ENCODE measurements at places on chromosomes 13 and 19.
A peak's percentile ranks its signal among the peaks of the same experiment; 100 is the strongest.

- DNase-seq, result no peak
These were observed 18.6 kb downstream of the LAIR2 start for GRCh38 chr19:54521022-54521859.

DNA sequence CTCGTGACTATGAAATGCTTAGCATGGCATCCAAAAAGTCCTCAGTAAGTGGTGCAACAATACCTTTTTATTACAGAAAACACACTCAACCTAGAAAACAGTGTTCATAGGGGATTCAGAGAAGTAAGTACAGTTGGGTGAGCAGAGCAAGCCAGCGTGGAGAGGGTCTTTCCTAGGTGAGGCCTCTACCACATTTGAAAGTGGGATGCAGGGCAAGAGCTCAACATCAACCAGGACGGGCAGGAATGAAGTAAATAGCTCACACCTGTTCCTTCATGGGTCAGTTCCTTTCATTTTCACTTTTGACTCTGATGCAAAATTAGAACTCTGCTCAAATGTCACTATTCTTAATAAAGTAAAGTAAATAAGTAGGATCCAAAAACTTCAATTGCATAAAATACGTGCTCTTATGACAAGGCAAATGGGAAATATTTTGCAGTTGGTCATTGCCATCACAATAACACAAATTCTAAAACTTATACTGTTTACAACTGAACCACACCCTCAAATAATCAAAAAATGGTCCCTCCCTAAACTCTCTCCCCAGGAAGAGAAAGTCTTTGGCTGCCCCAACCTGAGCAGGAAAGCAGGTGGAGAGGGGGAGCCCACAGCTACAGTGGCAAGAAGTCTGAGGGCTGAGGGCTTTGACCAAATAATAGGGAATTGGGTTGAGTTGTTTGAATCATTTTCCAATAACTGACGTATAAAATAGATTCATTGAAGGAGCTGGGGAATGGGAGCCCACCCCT lies 20.2 kb downstream of the CHAMP1 start:
- DNase-seq, result no peak

DNA sequence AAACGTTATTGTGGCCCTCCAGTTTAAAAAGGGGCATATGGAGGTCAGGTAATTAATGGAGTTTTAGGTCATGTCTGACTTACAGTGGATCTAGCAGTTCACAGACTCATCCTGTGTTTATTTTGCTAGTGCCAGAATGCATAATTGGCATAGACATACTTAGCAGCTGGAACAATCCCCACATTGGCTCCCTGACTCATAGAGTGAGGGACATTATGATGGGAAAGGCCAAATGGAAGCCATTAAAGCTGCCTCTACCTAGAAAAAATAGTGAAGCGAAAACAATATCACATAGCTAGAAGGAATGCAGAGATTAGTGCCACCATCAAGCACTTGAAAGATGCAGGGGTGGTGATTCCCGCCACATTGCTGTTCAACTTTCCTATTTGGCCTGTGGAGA lies 610.7 kb downstream of the SLITRK5 start:
- no peak for DNase-seq

GRCh38 chr19:11233073-11233472 lies 6.3 kb upstream of the ANGPTL8 start:
- no peak for DNase-seq

GRCh38 chr13:33105387-33106005 lies 89.3 kb downstream of the KL start:
- no peak for DNase-seq

DNA sequence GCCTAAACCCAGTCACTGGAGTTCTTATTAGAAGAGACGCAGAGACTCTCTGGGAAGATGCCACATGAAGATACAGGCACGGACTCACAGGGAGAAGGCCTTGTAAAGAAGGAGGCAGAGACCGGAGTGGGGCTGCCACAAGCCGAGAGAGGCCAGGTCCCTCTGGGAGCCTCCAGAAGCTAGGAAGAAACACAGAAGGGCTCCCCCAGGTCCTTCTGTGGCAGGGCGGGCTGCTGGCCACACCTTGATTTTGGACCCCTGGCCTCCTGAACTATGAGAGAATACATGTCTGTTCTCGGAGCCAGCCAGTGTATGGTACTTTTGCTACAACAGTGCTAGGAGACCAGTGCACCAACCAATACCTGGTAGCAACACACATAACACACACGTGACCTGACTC lies 140.1 kb upstream of the SPACA7 start:
- no peak for DNase-seq

- no peak for DNase-seq
These were observed 10.8 kb downstream of the PRR36 start for GRCh38 chr19:7863157-7863970.

DNA sequence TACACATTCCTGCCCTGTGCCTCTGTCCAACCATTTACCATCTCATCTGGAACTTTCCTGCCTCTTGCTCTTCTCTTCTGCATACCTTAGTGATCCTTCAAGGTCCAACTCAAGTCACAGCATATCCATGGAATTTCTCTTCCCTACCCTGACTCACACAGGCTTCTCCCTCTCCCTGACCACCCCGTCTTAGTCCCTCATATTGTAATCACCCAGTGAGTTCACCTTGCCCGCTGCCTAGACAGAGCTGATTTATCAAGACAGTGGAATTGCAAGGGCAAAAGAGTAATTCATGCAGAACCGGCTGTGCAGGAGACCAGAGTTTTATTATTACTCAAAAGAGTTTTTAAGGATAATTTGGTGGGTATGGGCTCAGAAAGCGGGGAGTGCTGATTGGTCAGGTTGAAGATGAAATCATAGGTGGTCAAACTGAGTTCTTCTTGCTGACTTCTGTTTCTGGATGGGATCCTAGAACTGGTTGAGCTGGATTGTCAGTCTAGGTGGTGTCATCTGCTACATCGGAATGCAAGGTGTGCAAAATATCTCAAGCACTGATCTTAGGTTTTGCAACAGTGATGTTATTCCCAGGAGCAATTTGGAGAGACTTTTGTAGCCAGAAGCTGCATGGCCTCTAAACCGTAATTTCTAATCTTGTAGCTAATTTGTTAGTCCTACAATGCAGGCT lies 67.2 kb downstream of the HSPH1 start:
- no peak for DNase-seq

GRCh38 chr19:29528350-29528945 lies 2.7 kb downstream of the VSTM2B start:
- peak; percentile 55 for DNase-seq

- DNase-seq, result no peak
These were observed 4.3 kb downstream of the CDX2 start for GRCh38 chr13:27964741-27965323.

DNA sequence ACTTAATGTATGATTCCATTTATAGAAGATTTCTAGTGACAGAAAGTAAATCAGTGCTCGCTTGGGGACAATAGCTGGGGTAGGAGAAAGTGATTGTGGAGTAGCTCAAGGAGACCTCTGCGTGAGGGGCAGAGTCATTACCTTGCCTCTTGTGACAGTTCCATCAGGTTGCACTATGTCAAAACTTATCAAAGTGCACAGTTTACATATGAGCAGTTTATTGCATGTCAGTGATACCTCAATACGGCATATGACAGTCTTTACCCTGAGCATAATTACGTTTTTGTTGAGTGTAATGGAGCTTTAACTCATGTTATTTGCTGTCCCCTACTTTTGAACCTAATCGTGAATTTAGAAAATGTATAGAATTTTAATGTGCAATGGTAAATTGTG lies 15.0 kb downstream of the ARHGEF7 start:
- DNase-seq, result no peak

GRCh38 chr13:74839656-74840055 lies 642.3 kb downstream of the TBC1D4 start:
- DNase-seq, result no peak

DNA sequence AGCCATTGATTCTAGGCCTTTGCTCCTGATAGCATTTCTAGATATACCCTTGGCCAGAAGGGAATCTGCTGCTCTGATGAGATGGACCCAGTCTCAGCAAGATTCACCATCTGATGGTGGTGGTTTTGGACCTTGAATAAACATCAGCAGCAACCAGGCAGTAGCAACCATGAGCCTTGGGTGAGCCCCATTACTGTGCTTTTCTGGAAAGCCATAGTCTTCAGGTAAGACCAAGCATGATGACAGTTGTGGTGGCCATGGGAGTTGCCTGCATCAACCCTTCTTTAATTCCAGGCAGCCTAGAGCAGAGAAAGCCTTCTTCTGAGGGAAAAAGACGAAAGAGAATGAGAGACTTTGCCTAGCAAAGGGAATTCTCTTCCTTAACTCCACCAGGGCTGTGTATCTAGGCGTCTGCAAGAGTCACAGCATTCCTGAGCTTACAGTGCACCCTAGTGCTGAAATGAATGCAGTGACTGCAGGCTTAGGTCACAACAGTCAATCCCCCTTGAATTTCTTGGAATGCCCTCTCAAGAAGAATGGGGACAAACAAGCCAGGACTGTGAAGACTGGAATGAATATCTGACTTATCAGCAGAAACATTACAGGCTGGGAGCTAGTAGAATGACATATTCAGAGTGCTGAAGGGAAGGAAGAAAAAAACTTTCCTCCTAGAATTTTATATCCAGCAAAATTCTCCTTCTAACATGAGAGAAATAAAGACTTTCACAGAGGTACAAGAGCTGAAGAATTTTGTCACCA lies 942.4 kb upstream of the PCDH20 start:
- DNase-seq, result no peak

DNA sequence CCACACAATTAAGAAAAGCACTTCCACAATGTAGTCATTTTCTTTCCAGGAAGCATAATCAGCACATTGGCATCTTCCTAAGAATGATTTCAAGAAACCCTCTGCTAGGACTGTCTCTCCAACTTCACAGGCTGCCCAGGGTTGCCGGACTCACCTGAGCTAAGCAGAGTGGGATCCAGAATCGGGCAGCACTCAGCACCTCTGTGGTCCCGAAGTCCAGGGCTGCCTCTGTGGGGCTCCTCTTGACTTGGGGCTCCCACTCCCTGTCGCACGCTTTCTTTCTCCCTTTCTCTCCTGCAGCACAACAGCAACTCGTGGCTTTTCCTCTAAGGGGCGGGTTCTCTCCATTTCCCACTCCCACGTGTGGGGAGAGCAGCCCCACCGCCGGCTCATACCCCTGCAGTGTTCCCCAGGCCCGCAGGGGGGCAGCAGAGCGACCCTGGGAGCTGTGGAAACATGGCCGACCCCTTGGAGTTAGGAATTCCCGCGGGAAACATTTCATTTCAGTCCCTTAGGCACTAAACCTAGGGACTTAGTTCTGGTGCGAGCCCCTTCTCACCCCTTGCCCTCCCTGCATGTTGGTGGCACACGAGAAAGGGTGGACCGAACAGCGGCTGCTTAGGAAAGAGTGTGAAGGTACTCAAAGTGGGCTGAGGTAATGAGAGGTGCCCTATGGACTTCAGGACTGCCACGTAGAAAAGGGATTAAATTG lies at the start of gene TMEM272:
Gene TMEM272, minus strand, starts transcription at position 316 of the 712 bp plus-strand sequence. CDS start 6,647 bp downstream, outside the sequence.
- peak; percentile 68 for DNase-seq

GRCh38 chr19:3450796-3451411 lies 29.4 kb downstream of the SMIM24 start:
- no peak for DNase-seq

DNA sequence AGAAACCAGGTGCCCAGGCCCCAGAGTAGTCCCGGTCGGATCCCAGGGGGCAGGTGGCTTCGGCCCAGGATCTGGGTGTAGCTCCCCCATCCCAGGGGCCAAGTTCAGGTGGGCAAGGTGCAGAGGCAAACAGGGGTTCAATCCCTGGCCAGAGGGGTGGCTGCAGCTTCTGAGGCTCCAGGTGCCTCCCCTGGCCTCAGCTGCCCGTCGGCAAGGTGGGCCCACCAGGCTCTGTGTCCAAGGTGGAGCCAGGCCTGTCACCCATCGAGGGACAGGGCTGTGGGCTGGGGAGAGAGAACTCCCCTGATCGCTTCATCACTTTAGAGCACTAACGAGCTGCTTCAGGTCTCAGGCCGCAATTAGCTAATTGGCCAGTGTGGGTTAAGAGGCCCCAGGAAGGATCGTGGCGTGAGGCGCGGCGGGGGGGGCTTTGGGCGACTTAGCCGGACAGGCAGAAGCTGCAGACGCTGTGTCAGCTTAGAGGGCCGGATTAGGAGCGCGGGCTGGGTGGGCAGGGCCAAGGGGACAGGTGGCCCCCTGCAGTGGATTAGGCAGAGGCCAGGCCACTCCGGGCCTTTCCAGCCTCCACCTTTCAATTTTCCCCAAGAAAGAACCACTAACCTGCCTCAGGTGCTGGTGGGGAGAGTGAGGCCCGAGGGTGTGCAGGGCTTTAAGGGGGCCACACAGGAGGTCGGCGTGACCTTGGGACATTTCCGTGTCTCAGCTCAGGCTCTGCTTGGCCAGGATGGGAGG lies 2.8 kb upstream of the RAX2 start:
- DNase-seq, result no peak

DNA sequence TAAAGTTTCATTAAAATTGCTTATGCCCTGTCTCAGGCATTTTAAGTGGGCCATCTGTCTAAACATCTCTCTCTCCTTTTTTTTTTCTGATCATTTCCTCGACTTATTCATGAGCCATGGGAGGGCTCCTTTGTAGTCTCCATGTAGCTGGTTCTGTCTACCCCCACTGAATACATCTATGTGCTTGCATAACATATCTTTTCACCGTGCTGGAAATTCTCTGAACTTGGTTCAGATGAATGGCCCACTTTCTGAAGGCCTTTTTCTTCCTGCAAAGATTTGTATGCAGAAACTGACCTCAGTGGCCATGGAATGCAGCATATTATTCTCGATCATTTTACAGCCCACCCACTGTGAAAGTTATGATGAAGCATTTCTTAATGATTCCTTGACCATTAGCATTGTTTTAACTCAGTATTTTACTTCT lies 225.3 kb downstream of the GGACT start:
- DNase-seq, result no peak

- DNase-seq, result no peak
These were observed 403 bp upstream of the ADAMTS10 start for GRCh38 chr19:8610936-8611300.

GRCh38 chr19:18834644-18834984 lies 2.9 kb downstream of the UPF1 start:
- no peak for DNase-seq

DNA sequence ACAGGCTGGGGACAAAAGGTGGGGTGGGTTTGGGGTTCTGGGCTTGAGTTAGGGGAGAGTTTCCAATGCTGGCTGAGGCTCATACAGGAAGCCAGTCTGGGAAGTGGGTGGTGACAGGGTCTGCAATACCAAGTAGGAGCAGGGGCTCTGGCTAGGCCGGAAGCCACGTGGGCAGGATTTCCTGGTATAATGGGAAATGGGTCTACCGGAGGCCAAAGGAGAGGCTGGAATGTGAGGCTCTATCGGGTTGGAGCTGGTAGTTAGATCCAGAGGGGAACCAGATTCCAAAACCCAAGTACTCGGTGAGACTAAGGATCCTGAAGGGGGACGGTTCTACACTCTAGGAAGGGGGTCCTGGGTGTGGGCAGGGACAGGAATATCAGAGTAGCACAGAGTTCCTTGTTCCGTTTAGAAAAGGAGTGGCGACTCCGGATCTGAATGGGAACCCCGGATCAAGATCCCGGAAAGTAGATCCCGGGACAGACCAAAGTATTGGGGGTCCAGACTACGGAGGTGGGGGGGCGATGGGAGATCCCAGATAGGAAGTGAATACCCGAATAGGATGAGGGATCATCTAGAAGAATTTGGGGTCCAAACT lies 802 bp downstream of the CDC37 start:
- no peak for DNase-seq
